ENCODE measurements at places on chromosomes 2 and 18.

DNA sequence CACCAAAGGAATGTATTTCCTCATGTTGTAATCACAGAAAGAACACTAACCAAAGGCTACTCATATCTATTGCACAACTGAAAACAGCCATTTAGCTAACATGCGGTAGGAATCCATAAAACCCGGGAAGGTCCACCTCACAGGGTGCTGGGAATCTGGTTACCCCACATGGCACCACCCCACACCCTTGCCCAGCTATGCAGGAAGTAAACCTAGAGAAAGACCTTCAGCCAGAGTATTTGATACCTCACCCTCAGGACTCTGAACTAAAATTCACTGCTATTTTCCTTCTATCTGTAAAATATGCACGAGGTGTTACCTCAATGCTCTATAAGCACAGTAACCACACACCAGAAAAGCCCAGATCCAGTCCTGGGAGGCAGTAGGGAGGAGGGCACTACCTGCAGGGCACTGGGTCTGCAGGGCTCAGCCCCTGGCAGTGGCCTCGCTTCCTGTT lies 45.8 kb downstream of the PTPN2 start:
- DNase-seq: no peak

DNA sequence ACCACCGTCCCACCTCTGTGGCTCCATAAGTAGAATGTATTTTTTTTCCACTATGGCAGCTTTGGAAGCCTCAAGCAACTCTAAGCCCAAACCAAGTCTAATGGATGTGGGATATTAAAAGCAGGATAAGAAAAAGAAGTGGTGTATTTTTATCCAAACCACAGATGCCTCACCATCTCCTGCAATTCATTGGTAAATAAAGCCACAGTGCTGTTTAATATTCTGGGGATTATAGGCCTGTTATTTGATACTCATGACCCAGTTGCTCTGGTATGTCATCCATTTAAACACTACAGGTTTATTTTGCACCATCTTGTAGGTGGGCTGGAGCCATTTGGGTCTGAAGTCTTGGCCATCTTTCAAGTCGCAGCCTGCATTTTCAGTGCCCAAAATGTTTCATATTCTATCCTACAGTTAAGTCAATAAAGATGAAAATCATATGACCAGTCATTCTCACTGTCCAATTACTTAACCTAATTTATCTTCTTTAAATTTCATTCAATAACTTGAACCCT lies 279.5 kb upstream of the EPHA4 start:
- DNase-seq: no peak

DNA sequence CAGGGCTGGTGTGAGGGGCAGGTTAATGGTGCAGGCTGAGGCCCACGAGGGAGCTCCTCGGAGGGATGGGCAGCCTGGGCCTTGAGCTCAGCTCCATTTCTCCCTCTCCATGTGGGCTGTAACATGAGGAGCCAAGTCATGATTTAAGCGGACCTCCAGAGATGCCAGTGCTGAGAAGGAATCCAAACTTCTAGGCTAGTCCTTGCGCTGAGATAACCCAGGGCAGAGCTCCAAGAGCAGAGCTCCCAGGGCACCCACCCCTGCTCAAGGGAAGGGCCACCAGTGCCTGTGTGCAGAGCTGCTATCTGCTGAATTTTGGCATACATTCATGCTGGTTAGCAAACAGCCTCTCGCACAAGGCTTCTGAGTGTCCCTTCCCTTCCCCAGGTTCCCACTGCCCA lies 95.1 kb downstream of the MRO start:
- DNase-seq: no peak

GRCh38 chr18:62152844-62153243 lies 34.0 kb downstream of the PIGN start:
- DNase-seq: no peak

- DNase-seq: no peak
Observed at GRCh38 chr2:106701203-106702022, 184.6 kb downstream of the ST6GAL2 start.

- DNase-seq: no peak
Observed at GRCh38 chr2:70010576-70011111, 49.2 kb upstream of the ASPRV1 start.

DNA sequence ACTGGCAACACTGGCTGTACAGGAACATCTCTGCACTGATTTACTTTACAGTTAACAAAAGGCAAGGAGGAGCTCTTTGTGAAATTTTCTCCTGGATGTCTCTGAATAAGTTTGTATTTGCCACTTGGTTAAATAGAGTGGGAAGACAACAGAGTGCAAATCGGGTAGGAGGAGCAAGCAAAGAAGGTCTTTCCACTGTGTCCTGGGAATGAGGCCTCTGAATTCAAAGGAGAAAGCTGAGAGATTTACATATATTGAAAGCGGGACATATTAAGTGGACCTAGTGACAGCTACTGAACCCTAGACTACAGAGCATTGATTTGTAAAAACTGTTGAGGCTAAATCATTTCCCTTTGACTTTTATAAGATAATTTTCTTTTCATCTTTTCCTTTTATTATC lies 117.4 kb upstream of the CHRNA1 start:
- no peak for DNase-seq

- DNase-seq: no peak
Observed at GRCh38 chr2:189913821-189914220, 129.6 kb downstream of the PMS1 start.

- peak; percentile 54 for DNase-seq
Observed at GRCh38 chr18:35525795-35526494, 28.2 kb upstream of the INO80C start.

DNA sequence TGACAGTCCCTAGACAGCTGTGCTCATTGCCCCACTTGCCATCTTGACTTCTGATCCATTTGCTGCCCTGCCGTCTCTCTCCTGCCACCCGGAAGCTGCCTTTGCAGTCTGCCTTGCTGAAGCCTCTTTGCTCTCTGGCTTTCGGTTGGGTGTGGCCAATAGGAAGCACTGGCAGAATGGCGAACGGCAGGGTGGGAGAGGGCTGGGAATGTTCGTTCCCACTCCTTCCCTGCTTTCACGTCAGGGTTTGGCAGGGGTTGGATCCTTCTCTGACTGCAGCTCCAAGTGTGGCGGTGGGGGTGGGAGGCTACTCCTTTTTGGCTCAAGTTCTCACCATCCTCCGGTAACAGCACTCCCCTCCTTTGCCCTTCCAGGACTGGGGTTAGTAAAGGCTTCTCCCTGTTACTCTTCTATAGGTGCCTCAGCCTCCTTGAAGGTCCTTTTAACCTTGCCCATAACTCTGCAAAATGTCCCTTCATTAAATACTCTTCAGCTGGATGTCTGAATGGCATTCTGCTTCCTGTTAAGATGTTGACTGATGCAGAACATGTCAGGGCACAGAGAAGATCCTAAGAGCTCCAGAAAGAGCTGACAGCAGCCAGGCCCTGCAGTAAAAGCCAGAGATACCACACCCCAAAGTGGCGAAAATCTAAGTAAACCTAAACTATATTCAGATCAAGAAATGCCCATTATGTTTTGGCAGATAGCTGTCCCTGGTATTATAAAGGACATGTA lies 299.7 kb downstream of the CDCA7 start:
- no peak for DNase-seq

DNA sequence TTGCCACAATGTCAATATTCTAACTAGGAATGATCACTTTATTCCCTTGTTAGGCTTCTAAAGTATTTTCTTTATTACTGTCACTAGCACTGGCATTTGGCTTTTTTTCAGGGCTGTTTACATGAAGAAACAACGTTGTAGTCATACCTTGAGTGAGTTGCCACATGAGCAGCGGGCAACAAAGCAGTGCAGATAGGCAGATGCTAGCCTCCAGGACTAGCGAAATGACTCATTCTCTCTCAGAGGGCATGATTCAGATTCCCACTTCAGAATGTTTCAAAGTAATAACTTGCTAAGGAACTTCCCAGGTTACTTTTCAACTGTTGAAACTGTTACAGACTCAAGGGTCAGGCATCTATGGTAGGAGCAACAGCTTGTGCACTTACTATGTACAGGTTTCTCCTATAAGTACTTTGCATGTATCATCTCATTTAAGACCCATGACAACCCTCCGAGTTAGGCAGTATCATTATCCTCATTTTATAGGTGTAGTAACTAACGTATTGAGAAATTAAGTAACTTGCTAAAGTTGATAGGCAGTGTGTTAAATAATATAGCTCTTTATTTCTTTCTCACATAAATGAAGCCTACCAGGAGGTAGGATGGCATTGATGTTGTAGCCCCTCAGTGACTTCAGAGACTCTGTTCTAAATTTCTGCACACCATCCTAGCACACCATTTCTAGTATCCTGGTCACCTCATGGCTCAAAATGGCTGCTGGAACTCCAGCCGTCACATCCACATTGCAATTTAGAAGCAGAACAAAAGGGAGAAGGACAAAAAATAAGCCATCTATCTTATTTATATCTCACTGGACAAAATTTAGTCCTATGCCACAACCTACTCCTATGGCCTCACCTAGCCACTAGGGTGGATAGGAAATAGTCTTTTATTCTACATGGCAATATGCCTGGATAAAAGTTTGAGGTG lies 83.3 kb downstream of the ICOS start:
- no peak for DNase-seq

DNA sequence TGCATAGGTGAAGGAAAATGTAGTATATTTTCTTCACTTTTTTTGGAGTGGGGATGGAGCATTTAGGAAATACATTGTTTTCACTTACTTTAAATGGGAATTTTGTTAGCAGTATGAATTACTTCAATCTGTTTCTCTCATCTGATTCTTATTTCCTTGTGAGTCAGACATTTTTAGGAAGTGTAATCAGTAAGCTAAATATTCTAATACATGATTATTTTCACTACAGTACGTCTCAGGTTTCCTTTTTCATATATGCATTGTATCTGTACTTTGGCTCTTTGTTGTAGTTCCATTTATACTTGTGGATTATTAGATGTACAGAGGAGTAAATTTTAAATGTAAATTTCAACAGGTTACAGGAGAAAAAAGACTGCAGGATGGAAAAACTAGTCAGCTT lies 27.9 kb downstream of the GPD2 start:
- DNase-seq: no peak

GRCh38 chr2:44772131-44772530 lies 169.4 kb upstream of the SIX3 start:
- DNase-seq: no peak

DNA sequence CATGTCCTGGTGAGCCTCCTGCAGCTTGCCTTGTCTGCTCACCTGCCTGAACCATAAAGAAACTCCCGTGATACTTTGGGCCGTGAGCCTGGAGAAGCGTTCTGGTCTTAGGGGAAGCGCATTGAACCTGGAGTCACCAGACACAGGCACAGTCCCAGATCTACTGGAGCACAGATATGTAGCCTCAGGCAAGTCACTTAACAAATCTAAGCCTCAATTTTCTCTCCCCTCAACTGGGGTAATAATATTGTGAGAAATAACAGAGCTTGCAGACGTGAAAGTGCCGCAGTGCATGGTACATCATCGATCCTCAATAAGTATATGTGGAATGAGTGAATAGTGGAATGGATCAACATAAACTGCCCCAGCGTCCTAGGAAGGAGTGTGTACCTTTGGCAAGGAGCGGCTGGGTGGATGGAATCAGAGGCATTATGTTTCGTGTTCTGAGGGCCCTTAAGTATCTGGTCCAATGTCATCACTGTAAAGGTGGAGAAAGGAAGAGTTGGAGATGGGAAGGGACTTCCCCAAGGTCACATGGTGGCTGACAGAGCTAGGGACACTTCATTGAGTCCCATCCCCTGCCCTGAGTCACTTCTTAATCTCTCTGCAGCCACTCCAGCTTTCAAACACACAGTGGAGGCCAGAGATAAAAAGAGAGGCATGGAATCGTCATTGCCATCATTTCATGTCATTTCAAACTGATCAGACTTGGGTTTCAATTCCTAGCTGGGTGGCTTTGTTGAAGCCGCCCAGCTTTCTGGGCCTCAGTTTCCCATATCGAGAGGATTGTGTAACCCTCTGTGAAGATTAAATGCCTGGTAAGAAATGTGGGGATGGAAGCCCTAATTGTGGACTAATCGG lies 172.4 kb downstream of the DDX1 start:
- no peak for DNase-seq

- no peak for DNase-seq
Observed at GRCh38 chr2:174682007-174682577, 82.2 kb downstream of the CHRNA1 start.

Data from bone marrow (tissue), 2 donors.